ENCODE measurements at places on chromosomes 3 and 15. TPM values are rescaled to one million over a fixed set of nuclear protein-coding genes. Genes with fewer than 3 reads are reported as not detected.

Gene ADAM10
- 137 TPM for total RNA-seq

Gene CALML4
- 2.2 TPM for total RNA-seq

Gene PODXL2
- 0.36 TPM for total RNA-seq

Gene COL8A1
- total RNA-seq: 720 TPM

Gene DOCK3
- 0.36 TPM for total RNA-seq

Gene EEF1AKMT4
- 2.7 TPM for total RNA-seq

Gene CMC1
- total RNA-seq: 5.8 TPM

Gene SLC28A2
- total RNA-seq: not detected

Gene TEX264
- 55.4 TPM for total RNA-seq

Gene PRR23E
- total RNA-seq: not detected

Gene PFN2
- total RNA-seq: 204 TPM

Gene FOXB1
- total RNA-seq: not detected

Gene MAP2K5
- total RNA-seq: 10.1 TPM
